ENCODE measurements at places on chromosomes 4 and X. TPM values are rescaled to one million over a fixed set of nuclear protein-coding genes. Genes with fewer than 3 reads are reported as not detected.

Gene CITED1
- 7.9 TPM for total RNA-seq

Gene MAGEA11
- 0.41 TPM for total RNA-seq

Gene FRMD7
- not detected for total RNA-seq

Gene FHIP1A
- total RNA-seq: 0.38 TPM

Gene ADGRG4
- 0.27 TPM for total RNA-seq

Gene MTMR1
- 16.3 TPM for total RNA-seq

Gene FAM241A
- 0.78 TPM for total RNA-seq

Gene FAM184B
- 0.32 TPM for total RNA-seq

Gene GPC3
- total RNA-seq: 0.35 TPM

Gene CABS1
- 1.3 TPM for total RNA-seq

Gene MAP7D2
- total RNA-seq: 3.2 TPM

Gene RASL11B
- total RNA-seq: 13.0 TPM

Gene CXorf65
- not detected for total RNA-seq

Gene STEEP1
- total RNA-seq: 35.8 TPM

Gene DDX53
- 0.17 TPM for total RNA-seq

Gene DUSP9
- total RNA-seq: 0.15 TPM

Gene SH3D19
- 31.6 TPM for total RNA-seq

Gene PGAM4
- total RNA-seq: 0.41 TPM

Gene GSX2
- 1.2 TPM for total RNA-seq

Gene CLDN2
- 0.27 TPM for total RNA-seq

Gene CCDC149
- total RNA-seq: 11.9 TPM

Gene ARHGAP36
- 25.1 TPM for total RNA-seq

Gene SGCB
- total RNA-seq: 51.7 TPM

Gene COX7B2
- total RNA-seq: not detected

Gene CHIC1
- total RNA-seq: 14.4 TPM

Gene MAGEC3
- 0.68 TPM for total RNA-seq

Gene BEX5
- total RNA-seq: 22.6 TPM

Gene HTRA3
- 82.0 TPM for total RNA-seq

Gene RENBP
- 43.8 TPM for total RNA-seq

Gene UVSSA
- total RNA-seq: 3.8 TPM

Gene MED12
- 32.9 TPM for total RNA-seq

Gene ATP8A1
- 38.1 TPM for total RNA-seq

Gene TIMM8A
- total RNA-seq: 13.2 TPM

Gene JAKMIP1
- 1.0 TPM for total RNA-seq

Gene S100P
- 7.0 TPM for total RNA-seq

Gene DSPP
- not detected for total RNA-seq

Gene DCAF12L1
- total RNA-seq: not detected

Gene UCHL1
- 38.5 TPM for total RNA-seq

Gene ZNF141
- 24.7 TPM for total RNA-seq

Gene VCX3B
- 1.7 TPM for total RNA-seq

Gene SMR3A
- not detected for total RNA-seq

Gene MID2
- 0.83 TPM for total RNA-seq

Gene SUV39H1
- total RNA-seq: 3.4 TPM

Gene SUPT20HL2
- total RNA-seq: 0.19 TPM

Gene NRK
- total RNA-seq: 0.05 TPM
